NCI-H446 (cell line): ENCODE measurements at places on chromosomes 2 and 18.

GRCh38 chr2:237693291-237693994 lies 66.1 kb downstream of the LRRFIP1 start:
- DNase-seq = no peak

- DNase-seq = no peak
Measured at GRCh38 chr2:233865838-233866237, 2.3 kb downstream of the MSL3B start.

DNA sequence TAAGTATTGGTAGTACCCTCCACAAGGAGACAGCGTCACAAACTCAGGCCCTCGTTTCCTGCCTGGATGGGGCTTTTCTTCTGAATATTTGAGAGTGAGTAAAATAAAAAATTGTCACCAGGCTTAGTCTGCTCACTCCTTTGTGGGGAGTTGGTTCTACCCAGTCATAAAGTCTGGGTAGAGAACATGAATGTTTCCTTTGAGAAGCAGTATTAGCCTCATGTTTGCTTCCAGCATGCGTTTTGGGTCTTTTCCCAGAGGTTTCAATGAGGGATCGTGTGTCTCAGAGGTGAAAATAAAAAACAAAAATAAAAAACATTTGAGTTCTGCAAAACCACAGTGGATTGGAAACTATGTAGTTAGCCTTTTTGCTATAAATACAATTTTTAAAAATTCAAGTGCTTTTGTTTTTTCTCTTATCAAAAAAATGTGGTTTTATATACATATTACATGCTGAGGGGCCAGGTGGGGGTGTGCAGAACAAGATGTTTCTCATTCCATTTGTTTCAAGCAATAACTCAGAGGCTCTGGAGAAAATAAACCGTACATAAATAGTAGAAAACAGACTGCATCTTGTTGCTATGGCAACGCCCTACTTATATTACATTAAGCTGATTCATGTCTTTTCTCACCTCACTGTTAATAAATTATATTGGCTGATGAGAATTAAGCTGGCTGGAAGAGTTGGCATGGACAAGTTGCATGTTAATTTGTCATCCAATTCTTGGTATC lies 225.4 kb upstream of the FBXO11 start:
- DNase-seq = peak; percentile 73

DNA sequence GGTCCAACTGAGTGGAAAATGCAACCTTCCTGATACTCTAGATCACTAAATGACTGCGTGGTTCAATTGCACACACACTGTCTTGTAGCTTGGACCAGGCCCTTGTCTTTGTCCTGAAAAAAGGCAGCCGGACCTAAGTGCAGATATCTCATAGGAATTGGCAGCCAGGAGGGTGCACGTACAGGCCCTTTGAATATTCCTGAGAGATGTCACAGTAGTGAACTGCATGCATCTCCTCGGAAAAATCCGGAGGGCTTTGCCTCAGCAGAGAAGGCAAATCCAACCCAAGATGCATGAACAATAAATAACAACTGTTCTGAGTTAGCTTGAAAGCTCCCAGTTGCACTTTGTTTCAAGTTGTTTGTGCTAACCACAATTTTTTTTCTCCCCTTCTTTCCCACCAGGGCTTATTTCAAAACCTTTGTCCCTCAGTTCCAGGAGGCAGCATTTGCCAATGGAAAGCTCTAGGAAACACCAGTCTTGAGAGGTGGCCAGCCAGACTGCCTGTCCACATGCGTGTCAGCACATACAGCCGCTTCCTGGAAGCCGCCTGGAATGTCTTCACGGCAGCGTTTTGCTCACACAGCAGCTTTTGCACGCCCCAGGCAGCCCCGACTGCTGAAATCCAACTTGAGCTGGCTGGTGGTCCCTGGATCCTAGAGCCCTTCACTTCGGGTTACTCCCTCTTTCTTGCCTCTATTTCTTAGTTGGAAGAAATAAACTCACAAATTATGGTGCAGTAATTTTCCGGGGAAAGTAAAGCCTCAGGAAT lies 54.4 kb upstream of the FOSL2 start:
- no peak for DNase-seq

DNA sequence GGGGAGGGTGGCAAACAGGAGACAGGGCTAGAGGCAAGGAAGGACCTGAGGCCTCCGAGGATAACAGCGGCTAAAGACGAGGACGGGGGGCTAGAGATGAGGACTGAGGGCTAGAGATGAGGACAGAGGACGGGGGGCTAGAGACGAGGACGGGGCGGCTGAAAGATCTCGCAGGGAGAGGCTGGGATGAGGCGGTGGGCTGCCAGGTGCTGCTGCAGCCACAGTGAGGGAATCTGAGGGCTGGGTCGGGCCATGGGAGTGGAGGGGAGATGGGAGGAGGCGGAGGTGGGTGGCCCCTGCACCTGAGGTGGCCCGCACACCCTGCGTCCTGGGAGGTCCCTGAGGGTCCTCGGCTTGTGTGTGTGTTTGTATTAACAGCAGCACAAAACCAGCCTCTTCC lies 350.2 kb upstream of the SALL3 start:
- no peak for DNase-seq

DNA sequence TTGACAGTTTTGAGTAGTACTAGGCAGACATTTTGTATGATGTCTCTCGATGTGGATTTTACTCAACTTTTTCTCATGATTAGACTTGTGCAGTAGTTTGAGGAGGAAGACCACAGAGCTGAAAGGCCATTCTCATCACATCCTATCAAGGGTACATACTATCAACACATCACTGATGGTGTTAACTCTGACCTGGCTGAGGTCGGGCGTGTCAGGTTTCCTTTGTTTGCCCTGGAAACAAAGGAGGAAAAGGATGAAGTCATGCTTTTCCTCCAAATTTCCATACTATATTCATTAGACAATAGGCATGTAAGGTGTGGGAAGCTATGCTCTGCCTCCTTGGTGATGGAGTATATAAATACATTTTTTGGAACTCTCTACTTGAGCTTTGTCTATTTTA lies 211.1 kb downstream of the DSEL start:
- DNase-seq = no peak

DNA sequence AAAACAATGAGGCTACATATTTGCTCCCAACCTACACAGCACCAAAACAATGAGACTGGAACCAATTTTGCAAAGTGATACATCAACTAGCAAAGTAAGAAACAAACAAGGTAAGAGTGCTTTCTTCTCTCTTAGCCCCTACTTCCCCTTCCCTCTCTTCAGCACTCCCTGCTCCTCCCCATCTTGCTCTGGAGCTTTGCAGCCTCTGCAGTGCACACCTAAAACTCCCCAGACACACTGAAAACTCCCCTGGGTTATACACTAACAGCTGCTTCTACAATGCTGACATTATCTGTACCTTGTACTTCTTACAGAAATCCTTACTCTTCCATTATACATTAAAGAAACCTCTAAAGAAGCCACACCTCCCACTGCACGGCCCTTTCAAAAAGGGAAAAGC lies 93.7 kb downstream of the RBMS1 start:
- DNase-seq = no peak

GRCh38 chr2:233303252-233303651 lies 4.4 kb upstream of the SAG start:
- DNase-seq = no peak

DNA sequence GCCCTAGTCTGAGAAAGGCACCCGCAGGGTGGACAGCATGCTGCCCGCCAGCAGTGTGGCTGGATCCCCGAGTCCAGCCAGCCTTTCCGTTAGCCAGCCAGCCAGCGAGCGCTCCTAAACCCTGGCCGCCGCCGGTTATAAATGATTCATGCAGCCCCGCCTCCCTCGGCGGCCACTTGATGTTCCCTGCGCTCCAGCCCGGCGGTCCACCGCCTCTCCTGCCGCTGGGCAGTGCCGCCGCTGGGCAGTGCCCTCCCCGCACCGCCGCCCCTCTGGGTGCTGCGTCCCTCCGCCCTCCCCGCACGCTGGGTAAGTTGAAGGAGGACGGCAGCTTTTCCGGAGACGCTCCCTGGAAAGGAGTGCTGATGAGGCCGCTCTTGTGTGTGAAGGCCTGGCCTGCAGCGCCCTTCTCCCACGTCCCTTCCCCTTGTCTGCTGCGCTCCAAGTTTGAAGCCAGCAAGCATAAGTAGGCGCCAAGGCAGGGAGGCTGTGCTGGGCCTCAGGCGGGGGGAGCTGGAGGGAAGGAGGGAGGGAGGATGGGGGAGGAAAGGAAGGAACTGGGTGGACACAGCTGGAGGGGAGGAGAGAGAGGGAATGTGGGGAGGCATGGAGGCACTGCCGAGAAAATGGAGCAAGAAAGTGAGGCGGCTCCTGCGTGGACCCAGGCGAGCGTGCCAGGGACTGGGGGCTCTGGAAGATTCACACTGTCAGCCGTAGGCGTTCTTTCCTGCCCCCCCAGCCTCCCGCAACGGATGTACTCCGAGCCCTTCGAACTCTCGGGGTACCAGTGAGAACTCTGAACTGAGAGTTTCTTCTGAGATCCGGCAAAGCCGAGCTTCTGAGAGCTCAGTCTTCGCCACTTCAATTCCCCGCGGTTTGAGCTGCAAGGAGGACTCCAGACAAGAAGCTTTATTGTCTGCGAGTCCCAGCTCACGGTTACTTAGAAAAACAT lies 131.9 kb downstream of the GLI2 start:
- no peak for DNase-seq

DNA sequence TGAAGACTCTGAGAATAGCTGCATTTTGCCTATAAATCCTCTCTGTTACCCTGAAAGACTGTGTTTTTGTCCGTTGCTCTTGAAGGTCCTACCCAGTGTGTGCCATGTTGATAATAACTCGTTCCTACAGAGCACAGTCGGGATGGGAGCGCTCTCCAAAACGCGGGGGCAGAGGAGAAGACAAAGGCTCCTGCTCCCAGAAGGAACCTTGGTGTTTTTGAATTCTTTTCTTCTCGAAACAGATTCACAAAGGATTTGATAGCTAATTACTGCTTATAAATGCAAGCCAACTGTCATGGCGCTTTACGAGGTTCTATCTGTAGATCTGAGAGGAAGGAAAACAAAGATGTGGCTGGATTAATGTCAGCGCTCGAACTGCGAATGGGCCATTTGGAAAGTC lies 19.3 kb upstream of the HDAC4 start:
- DNase-seq = no peak

DNA sequence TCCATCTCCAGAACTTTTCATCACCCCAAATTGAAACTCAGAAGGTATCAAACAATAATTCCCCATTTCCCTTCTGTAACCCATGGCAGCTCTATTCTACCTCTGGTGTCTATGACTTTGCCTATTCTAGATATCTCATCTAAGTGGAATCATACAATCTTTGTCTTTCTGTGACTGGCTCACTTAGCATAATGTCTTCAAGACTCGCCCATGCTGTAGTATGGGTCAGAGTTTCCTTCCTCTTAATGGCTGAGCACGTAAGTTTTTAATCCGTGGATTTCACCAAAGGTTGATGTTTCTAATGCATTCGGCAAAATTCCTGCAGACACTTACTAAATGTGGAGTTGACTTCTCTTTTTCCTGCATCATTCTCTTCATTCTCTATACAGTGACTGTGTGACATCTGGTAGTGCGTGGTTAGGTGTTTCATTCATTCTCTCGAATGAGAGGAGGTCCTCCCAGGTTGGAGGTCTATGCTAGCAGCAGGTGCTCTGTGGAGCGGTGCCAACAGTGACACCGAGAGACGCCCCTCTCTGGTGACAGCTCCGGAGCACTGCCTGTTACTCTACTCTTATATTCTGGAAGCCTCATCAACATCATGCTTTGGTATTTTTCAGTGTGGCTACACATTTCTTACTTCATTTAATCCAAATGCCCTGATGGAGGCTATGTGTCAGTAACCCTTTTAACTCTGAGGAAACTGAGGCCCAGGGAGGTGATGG lies 50.1 kb downstream of the ATOH8 start:
- no peak for DNase-seq

GRCh38 chr2:158968396-158969161 lies at the start of gene TANC1:
TANC1 (plus strand) TSS chr2:158968640; CDS start chr2:159065911, 97,271 bp downstream.
- DNase-seq = peak; percentile 93

DNA sequence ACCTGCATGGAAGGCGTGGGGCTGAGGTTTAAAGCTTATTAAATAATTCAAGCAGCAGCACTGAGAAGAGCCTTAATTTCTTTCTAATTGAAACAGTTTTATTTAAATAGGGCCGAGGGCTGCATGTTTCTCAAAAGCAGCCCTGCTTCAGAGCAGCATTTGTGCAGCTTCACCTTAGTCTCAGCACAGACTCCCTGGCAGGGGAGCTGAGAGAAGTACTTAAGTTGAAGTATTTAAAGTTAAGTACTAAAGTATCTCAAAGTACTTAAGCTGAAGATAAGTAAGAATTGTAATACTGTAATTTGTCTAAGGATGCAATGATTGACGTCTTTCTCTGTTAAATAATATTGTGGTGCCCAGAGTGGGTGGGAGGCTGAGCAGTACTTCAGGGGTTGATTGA lies 31.4 kb downstream of the IMPA2 start:
- DNase-seq = no peak

GRCh38 chr2:99762714-99763113 lies 272.9 kb upstream of the REV1 start:
- no peak for DNase-seq

DNA sequence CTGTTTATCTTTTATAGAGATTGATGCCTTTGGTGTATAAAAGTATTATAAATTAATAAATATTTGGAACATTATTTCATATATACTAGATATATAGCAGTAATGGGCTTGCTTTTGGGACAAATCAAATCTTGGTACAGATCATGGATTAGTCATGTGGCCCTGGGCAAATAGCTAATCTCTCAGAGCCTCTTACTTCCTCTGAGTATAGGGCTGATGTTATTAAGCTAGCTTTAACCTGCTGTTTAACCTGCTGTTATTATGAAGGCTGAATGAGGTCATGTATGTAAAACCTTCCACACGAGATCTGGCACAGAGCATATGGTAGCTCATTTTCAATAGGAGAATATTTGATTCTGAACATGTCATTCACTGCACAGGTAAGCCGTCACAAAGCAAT lies 5.7 kb downstream of the ITGB6 start:
- DNase-seq = no peak

DNA sequence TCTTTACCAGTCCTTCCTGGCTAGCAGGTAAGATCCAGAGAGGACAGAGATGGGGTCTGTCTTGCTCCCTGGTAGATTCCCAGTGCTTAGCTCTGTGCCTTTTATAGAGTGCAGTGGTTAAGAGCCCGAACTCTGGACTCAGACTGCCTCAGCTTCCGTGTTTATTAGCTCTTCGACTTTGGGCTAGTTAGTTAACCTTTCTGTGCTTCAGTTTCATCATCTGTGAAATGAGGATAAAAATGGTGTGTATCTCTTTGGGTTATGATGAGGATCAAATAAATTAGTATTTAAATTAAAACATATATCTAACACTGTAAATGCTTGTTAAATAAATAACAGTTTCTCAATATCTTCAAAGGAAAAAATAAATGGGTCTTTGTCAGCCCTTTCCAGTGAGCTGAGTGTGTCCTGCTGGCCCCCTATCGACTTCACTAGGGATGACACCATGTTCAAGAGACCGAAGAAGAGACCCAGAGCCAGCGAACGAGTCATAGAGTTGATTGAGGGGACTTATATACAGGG lies 38.2 kb downstream of the CERS6 start:
- no peak for DNase-seq

DNA sequence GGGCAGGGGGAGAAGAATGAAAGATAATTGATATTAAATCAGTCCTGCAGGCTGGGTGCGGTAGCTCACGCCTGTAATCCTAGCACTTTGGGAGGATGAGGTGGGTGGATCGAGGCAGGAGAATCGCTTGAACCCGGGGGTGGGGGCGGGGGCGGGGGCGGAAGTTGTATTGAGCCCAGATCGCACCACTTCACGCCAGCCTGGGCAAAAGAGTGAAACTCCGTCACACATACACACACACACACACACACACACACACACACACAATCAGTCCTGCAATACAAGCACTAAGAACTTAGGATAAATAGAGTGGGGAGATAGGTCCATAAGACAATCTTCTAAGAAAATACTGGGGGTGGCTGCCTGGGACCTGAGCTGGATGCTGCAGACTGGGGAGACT lies 15.1 kb upstream of the PKDCC start:
- DNase-seq = no peak

GRCh38 chr2:95051626-95052025 lies 26.1 kb downstream of the MAL start:
- DNase-seq = no peak
